Chondrocyte (in vitro differentiated cells): ENCODE measurements at places on chromosomes 4 and X.

GRCh38 chr4:55345054-55345453 is 988 bp upstream of the SRD5A3 start:
- DNase-seq = no peak

- no peak for DNase-seq
Measured at GRCh38 chrX:23822841-23823240, 39.9 kb downstream of the SAT1 start.

DNA sequence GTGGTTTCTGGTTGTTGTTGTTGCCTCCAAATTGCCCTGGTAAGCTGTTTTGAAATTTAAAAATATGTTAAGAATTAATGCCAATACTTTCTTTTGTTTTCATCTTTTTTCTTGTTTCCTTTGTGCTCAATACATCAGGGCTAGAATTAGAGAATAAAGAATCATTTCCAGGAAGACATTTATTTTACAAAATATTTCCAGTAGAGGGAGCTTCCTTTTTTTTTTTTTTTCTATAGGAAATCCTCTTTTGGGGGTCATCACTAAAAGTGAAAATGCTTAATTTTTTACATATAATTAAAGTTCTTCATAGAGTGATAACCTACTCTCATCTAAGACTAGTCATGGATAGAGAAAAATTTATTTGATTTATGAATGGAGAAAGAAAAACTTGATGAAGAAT is 2.4 kb downstream of the GLRA3 start:
- no peak for DNase-seq

GRCh38 chr4:156934259-156934635 is 37.4 kb downstream of the PDGFC start:
- DNase-seq = no peak

DNA sequence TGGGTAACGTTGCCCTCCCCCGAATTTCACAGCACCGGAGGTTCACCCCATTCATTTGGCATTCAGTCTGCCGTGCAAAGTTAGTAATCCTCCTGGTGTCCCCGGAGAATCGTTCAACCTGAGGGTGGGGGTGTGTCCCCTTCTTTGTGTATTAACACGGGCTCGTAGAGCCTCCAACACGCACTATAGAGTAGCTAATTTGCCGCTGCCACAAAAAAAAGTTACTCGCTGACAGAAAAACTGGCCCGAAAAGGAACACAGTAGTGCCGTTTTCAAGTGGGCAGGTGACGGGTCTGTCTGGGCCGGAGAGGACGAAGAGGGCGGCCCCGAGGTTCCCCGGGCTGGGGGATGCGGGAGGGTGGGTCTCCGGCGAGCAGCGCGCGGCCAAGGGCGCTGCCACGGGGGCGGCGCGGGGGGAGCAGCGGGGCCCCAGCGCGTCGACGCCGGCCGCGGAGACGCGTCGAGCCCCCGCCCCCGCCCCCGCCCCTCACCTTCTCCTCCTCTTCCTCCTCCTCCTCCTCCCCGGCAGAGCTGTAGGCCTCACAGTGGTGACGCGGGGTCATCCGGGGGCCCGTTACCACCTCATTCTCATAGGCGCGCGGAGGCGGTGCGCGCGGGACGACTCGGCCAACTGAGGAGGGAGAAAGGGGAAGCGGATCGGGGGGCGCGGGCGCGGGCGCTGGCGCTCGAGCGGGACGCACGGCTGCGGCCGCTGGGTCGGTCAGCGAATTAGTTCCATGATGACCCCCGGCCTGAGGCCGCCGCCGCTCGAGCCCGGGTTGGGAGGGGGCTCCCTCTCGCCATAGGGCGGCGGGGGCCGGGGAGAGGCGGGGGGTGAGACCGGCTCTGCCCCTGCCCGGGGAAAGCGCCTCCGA is 571 bp downstream of the CCNI start:
- DNase-seq = no peak

DNA sequence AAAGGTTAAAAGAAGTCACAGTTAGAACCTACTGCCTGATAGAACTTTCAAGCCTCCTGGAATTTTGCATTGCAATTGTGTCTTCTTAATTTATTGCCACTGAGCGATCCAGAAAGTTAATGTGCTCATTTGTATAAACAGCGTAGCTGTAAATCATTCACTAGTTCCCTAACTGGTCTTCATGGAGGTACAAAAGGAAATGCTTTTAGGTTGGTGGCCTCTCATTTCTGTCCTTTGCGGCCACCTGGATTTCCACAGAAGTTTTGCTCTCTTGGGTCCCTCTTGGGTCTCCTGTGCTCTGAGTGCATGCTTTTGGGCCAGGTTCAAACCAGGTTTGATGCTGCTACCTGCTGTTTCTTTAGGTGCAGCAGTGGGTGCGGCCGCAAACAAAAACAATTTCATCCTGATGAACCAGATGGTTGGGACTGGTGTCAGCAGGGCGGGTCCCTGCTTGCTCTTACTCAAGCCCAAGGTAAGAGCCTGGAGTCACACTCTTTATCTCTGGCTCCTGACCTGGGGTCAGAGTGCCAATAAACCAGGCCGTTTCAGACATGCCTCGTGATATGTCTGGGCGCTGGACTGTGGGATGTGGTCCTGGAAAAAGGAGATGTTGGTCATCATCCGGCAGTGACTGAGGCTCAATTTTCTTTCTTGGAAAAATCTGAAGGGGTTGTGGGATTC is 270.1 kb downstream of the PTTG2 start:
- no peak for DNase-seq

DNA sequence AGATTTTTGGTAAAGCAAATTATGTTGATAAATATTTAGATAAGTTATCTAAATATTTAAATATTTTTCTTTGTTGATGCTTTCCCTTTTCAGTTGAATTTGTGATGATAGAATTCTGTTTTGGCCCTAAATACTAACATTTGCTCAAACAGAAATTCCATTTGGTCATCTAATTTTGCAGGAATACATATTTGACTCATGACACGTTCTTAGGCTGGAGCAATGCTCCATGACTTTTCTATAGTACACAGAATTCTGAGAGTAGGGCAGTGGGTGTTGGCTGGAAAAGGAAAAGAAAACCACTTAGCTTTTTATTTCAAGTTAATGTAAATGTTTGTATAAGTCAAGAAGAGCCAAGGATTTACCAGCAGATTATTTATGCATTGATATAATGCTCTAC is 58.6 kb upstream of the GK2 start:
- no peak for DNase-seq

DNA sequence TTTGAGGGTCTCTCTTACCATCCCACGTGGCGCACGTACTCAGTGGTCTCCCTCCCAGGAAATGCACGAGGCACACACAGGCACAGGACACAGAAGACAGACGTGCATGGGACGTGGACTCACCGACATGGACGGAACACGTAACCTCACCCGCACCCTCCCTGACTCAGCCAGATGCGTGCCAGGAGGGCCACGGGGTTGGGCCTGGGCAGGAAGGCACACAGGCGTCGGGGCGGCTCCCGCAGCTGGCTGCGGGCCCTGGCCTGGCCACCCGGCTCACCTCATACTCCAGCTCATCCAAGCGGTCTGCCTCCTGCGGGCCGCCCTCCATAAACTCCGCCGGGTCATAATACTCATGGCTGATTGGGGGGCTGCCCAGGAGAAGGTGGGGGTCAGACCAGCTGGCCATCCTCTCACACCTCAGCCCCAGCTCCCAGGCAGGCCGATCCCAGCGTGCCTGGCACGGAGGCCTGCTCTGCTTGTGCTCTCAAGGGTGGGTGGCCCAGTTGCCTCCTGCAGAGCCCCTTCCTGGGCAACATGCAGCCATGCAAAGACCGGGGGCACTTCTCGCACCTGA is 12.6 kb downstream of the SSR4 start:
- no peak for DNase-seq

DNA sequence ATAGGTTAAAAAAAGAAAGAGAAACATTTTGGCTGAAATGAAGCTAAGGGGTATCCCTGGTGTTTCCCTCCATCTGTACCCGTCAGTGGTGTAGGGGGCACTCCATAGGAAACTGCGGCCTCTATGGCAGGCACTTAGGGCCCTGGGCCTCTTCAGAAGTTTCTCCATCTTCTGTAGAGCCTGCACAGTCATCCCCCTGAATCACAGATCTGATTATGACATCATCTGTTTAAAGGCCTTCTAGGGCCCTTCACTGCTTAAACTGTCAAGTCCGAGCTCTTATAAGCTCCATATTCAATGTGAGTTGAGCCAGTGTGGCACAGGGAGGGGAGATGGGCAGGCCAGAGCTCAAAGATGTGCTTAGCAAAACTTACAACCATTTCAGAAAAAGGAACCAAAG is 241.3 kb downstream of the NR3C2 start:
- DNase-seq = no peak

DNA sequence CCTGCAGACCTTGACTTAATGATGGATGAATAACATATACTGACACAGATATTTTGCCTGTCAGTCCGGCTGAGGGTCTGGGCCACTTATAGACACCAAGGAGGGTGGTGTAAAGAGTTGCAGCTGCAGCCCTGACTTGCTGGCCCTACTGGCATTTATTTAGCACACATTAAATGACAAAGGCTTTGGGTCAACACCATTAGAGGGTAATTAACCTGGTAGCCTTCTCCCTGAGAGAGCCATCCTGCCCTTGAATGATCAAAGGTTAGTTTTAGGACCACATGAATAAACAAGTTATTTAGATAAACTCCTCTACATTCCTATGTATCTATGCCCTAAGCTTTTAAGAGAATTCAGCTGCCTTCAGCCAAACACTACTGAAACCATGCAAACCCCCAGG is 110.8 kb upstream of the DGKK start:
- no peak for DNase-seq

DNA sequence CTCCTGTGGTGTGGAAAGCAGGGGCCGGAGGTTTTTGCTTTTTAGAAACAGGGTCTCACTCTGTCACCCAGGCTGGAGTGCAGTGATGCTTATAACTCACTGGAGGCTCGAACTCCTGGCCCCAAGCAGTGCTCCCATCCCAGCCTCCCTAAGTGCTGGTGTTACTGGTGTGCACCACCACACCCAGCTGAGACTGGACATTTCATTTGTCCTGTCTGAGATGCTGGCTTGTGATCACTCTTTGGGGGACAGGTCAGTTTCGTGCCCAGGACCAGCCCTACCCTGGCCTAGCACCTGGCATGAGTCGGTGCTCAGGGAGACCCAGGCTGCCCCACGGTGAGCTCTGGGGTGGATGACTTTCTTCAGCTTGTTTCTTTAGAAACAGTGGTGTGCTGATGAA is 11.3 kb downstream of the PSAPL1 start:
- DNase-seq = no peak

GRCh38 chr4:112704991-112705845 is 68.3 kb downstream of the LARP7 start:
- no peak for DNase-seq

DNA sequence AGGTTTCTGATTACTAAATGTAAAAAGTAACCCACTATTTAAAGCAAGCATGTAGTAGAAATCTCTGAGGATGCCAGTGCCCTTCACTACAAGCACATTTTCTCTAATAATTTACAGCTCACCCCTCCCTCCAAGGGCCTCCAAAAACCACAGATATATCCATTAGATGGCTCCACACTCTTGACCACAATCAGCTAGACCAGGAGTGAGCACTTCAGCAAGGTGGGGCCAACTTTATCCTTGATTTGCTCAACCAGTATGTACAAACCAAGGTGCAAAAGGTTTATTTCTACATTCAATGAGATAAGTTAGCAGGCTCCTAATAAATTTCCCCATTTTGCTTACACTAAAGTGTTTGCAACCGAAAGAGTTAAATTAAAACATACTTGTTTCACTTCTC is 35.8 kb downstream of the RFC1 start:
- no peak for DNase-seq

DNA sequence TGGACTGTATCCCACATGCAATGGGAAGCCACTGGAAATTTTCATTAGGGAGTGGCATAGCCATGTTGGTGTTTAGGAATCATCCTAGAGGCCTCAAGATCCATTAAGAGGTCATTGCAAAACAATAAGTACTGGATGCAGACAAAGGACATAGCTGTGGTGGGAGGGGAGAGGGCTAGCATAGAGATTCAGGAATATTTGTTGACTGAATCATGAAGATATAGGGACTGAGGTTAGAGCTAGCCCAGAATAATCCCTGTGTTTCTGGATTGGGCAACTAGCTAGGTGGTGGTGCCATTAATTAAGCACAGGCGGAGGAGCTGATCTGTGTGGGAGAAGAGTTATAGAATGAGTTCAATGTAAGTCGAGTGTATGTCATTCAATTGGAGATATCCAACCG is 135.0 kb downstream of the RAB28 start:
- DNase-seq = no peak

GRCh38 chr4:126071346-126072333 is 756.9 kb downstream of the FAT4 start:
- DNase-seq = no peak

- DNase-seq = no peak
Measured at GRCh38 chr4:155017426-155017825, 191.0 kb upstream of the NPY2R start.

DNA sequence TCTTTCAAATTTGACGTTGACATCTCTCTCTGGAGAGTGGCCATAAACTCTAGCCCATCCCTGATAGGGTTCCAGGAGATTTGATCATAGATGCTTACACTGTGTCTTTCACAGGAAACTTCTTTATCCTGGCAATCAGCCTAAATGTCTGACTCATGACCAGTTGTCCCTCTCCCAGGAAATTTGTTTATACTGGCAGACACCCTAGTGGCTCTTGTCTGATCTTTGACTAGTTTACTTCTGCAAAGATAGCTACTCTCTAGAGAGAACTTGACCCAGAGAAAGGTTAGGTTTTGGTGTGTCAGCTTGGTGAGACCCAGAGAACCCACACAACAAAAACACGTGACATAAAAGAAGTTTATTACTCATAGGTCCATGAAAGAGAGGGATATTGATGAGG is 509.8 kb downstream of the CENPC start:
- DNase-seq = no peak

DNA sequence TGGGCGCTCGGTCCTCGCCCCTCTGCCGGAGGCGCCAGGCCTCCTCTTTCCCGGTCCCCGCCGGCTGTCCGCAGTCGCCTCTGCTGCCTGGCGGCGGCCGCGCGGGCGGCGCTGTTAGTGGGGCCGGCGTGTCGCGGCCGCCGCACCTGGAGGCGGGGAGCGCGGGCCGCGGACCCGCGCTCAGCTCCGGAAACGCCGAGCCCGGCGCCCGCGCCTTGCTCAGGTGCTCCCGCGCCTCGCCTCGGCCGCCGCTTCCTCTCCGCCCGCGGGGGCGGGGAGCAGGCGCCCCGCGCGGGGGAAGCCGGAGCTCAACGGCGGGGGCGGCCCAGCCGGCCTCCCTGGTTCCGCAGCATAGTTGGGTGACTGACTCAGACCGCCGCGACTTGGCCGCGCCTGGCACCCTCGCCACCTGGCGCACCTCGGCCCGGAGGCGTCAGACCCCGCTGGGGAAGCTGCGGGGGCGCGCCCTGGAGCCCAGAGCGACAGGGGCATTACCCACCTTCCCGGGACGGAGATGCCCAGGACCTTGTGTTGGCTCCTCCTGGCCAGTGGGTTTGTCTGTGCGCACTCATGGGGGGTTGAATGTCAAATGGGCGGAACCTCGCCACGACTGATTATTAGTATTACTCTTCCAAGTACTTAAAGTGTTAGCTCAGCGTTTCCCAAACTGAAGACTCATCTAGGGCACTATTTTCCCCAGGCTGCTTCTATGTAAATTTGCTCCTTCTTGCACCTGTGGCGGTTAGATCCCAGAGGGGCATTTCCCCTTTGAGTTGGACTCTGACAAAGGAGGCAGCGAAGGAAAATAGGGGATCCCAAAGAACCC is at the start of gene ARAP2:
ARAP2 (minus strand) TSS at position 258 of the 826 bp plus-strand sequence. CDS start 15,028 bp downstream, outside the sequence.
- DNase-seq = no peak
